ENCODE measurements at places on chromosomes 7 and 10.

GRCh38 chr7:70492625-70493024 lies 639.3 kb upstream of the GALNT17 start:
- DNase-seq = no peak

GRCh38 chr7:150903606-150904005 lies 51.3 kb downstream of the AOC1 start:
- DNase-seq = no peak

DNA sequence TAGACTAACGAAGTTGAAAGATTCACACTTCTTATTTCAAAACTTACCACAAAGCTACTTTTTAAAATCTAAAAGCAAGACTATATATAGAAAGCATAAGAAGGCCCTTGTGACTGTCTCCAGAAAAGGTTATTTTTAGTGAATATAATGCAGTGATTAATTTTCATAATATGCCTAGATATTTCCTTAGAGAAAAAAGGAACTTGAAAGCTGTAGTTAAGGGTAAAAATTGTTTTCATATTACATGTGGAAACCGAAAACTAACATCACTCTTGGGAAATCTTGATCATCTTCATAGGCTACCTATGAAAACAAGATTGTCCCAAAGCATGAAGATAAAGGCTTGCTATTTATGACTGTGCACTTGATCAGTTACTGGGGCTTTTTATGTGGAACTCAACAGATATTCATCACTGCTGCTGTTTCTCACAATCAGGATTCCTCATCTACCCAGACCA lies 223.2 kb downstream of the SH2D4B start:
- no peak for DNase-seq

GRCh38 chr7:6438427-6438826 lies 9.3 kb downstream of the DAGLB start:
- DNase-seq = no peak

- no peak for DNase-seq
Observed at GRCh38 chr7:31102151-31102972, 50.3 kb downstream of the ADCYAP1R1 start.
